ENCODE measurements at places on chromosomes 2 and 18. TPM values are rescaled to one million over a fixed set of nuclear protein-coding genes. Genes with fewer than 3 reads are reported as not detected.
A peak's percentile ranks its signal among the peaks of the same experiment; 100 is the strongest.

The SPC25 gene
- 7.1 TPM for total RNA-seq

The RNMT gene
- 42.8 TPM for total RNA-seq

The IAH1 gene
- total RNA-seq: 24.4 TPM

GRCh38 chr2:61952288-61952687 lies 46.8 kb downstream of the COMMD1 start:
- H3K27ac ChIP-seq: no peak overlapping the region
- H3K4me3 ChIP-seq: no peak overlapping the region
- no peak for DNase-seq
- no peaks in the 10 kb centered on the region for H3K4me1 ChIP-seq
- H3K36me3 ChIP-seq: peaks cover 14% of the 10 kb centered on the region

DNA sequence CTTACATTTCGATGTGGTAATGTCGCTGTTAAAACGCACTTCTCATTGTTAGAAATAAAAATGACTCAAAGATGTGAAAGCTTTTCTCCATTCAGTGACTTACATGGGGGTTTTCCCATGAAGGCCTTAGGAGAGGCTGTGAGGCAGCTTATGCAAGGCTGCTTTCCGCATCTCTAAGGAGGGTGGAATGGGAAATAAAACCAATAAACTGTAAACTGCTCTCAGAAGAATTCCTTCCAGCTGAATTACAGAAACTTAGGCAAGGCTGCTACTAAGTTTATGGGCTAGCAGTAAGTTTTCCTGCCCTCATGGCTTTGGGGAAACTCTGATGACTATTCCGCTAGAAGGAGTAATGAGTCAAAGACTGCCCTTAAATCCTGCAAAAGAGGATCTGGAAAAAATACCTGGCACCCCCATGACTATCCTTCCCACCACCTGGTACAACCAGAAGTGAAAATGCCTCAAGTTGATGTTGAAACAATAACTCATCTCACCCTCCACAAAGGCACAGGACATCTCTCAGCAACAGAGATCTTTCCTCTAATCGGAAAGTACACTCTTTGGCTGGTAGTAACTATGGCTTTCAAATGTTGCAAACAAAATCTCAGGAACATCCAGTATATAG lies 97.7 kb upstream of the SMAD7 start:
- no peak overlapping the region for H3K4me3 ChIP-seq
- peaks cover 12% of the 10 kb centered on the region for H3K4me1 ChIP-seq
- no peaks in the 10 kb centered on the region for H3K36me3 ChIP-seq
- peaks cover 2% of the 10 kb centered on the region for H3K27me3 ChIP-seq

- H3K4me1 ChIP-seq: peaks cover 44% of the 10 kb centered on the region
- H3K27me3 ChIP-seq: peaks cover 18% of the 10 kb centered on the region
- DNase-seq: no peak
- H3K4me3 ChIP-seq: peak overlapping the region; percentile 67
Observed at GRCh38 chr2:15890124-15890754, 50.1 kb upstream of the MYCN start.

Measured in glutamatergic neuron (in vitro differentiated cells).